ENCODE measurements at places on chromosomes 5 and 9. TPM values are rescaled to one million over a fixed set of nuclear protein-coding genes. Genes with fewer than 3 reads are reported as not detected.

The PGM5 gene
- total RNA-seq, result not detected

The SYK gene
- 0.11 TPM for total RNA-seq

GRCh38 chr9:95012035-95012708 is 285.7 kb downstream of the AOPEP start:
- peaks cover 10% of the 10 kb centered on the region for H3K4me1 ChIP-seq
- no peak for DNase-seq
- no peaks in the 10 kb centered on the region for H3K36me3 ChIP-seq
- no peak overlapping the region for H3K4me3 ChIP-seq
- H3K27me3 ChIP-seq, result no peaks in the 10 kb centered on the region

- no peaks in the 10 kb centered on the region for H3K27me3 ChIP-seq
- no peak overlapping the region for H3K4me3 ChIP-seq
- no peak for DNase-seq
- no peak overlapping the region for H3K27ac ChIP-seq
- H3K4me1 ChIP-seq, result no peaks in the 10 kb centered on the region
- H3K36me3 ChIP-seq, result no peaks in the 10 kb centered on the region
Observed at GRCh38 chr9:73683862-73684591, 532.4 kb downstream of the ANXA1 start.

DNA sequence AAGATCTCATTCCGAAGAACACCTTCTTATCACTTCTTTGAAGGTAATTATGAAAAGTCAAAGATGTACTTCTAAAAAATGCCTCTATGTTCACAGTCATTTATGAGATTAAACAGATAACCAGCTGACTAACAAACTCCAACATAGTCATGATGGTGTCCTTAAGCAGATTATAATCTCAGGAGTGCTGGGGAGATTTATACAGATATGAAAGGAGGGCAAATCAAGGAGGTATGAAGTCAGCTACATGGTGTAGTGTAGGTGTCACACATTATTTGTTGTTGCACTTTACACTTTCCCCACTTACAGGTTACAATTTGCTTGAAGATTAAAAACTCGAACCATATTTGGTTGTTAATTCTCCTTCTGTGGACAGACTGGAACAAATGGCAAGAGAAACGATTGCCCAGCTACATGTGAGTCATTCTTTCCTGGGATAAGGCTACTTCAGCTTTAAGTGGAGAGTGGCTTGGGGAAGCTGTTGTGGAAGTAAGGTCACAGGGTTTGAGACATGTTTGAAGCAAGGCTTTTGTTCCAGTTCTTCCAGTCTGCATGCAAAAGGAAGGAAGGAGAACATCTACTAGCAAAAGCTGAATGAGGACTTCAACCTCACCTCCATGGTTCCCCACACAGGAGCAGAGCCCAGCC is 320.1 kb downstream of the ADGRV1 start:
- H3K27ac ChIP-seq, result no peak overlapping the region
- no peak overlapping the region for H3K4me3 ChIP-seq
- peaks cover 8% of the 10 kb centered on the region for H3K4me1 ChIP-seq
- H3K36me3 ChIP-seq, result no peaks in the 10 kb centered on the region
- peaks cover 46% of the 10 kb centered on the region for H3K27me3 ChIP-seq

- H3K4me1 ChIP-seq, result no peaks in the 10 kb centered on the region
- no peak for DNase-seq
- no peaks in the 10 kb centered on the region for H3K36me3 ChIP-seq
Observed at GRCh38 chr9:9392755-9393154, 1220.0 kb downstream of the PTPRD start.

GRCh38 chr5:4387290-4387689 is 752.8 kb upstream of the ADAMTS16 start:
- no peaks in the 10 kb centered on the region for H3K4me1 ChIP-seq
- H3K27me3 ChIP-seq, result no peaks in the 10 kb centered on the region
- H3K36me3 ChIP-seq, result no peaks in the 10 kb centered on the region
- no peak overlapping the region for H3K4me3 ChIP-seq
- no peak for DNase-seq

The NPM1 gene
- 3,156 TPM for total RNA-seq

DNA sequence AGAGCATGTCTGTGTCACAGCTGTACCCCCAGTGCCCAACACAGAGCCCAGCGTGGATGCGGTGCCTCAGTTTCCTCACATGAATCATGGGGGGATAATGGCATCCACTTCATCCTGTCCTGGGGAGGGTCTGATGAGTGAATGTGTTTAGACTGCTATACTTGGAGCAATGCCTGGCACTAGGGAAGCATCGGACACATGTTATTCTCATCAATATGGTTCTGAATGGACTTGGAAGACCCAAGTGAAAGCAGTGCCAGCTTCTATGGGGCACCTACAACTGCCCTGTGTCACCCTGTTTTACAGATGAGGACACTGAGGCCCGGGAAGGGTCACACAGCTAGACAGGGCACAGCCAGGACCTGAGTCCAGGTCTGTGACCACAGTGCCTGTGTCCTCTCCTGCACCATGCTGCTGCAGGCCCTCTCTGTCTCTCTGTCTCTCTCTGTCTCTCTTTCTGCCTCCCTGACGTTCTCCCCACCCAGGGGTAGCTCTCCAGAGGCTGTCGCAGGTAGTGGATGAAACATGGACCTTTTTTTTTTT is 42.3 kb upstream of the NEK6 start:
- DNase-seq, result no peak
- H3K4me1 ChIP-seq, result peaks cover 71% of the 10 kb centered on the region
- no peaks in the 10 kb centered on the region for H3K27me3 ChIP-seq
- no peak overlapping the region for H3K4me3 ChIP-seq
